ENCODE measurements at places on chromosomes 3 and 15.
A peak's percentile ranks its signal among the peaks of the same experiment; 100 is the strongest.

DNA sequence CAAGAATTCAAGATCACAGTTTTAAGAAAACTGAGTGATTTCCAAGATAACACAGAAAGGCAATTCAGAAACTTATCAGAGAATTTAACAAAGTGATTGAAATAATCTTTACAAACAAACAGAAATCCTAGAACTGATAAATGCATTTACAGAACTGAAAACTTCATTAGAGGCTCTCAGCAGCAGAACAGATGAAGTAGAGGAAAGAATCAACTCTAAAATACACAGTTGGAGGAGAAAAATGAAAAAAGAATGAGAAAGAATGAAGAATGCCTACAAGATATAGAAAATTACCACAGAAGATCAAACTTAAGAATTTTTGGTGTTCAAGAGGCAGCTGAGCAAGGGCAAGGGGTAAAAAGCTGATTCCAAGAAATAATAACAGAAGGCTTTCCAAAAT is 168.8 kb downstream of the POLR2M start:
- DNase-seq: no peak

DNA sequence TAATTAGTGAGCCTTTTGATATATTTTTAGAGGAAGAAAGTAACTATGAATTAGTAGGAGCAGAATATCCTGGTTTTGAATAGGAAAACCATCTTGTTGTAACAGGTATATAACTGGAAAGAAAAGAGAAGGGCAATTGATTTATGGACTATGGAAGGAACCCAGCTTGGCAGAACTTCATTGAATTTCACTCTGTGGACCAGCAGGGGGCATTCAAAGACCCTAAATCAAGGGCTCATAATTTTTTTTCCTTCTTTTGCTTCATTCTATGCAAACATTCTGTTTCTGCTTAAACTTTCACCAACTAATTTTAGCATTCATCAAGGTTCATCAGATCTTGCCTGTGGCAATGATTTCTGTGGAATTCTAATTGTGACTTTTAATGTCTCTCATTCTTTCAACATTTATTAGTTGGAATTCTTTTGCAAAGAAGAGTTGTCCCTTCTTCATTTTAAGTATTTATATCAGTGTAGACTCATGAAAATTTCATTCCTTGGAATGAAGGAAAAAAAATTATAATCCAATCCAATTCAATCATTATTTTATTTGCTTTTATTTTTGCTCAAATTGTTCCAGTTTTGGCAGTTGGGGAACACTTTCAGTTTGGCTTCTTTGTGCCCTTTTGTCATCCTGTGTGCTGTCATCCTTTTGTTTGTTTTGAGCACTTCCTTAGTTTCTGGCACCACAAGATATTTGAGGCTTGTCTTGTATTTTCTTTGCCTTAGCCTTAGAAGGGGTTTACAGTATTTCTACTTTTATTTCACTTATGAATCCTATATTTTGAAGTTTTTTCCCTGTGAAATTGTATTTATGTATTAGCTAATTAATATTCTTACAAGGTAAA is 30.4 kb downstream of the NXPE3 start:
- peak; percentile 66 for DNase-seq

GRCh38 chr3:124381575-124382333 is 348.5 kb upstream of the UMPS start:
- DNase-seq: peak; percentile 9

GRCh38 chr3:18420555-18420954 is 4.6 kb downstream of the SATB1 start:
- no peak for DNase-seq

- DNase-seq: no peak
These were observed 26.0 kb downstream of the RPN1 start for GRCh38 chr3:128624526-128625138.

GRCh38 chr3:72042397-72043203 is 257.7 kb upstream of the PROK2 start:
- peak; percentile 75 for DNase-seq

GRCh38 chr3:98482717-98483482 is 14.6 kb upstream of the OR5K2 start:
- no peak for DNase-seq

GRCh38 chr3:25916321-25916720 is 126.4 kb downstream of the OXSM start:
- no peak for DNase-seq

DNA sequence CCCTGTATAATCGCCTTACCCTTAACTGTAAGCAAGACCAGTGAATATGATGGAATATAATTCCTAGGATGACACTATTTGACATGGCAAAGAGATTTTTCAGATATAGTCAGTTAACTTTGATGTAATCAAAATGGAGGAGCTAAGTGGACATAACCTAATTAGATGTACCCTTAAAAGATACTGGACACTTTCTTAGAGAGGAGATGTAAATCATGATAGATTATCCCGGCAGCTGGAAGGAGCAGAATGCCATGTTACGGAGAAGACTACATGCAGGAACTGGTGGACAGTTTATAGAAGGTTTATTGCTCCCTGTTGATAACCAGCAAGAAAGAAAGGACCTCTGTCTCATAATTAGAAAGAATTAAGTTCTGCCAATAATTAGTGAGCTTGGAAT is 1142.9 kb downstream of the SI start:
- DNase-seq: no peak

DNA sequence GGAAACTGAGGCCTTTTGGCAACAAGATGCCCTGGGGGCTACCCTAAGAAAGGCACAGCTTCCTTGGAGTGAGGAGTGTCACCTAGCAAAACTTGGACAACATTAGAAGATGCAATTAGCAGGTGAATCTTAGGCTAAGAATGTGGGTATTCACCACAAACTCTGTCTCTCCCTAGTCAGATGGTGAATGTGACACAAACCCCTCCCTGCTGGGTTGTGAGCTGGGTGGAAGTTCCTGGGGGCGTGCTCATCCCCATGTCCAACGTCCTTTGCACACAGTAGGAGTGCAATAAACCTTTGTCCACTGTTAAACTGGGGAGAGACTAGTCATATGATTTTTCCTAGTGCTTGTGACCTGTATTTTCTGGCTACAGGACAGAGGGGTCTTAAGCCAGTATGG is 67.1 kb upstream of the SH3GL3 start:
- peak; percentile 53 for DNase-seq

DNA sequence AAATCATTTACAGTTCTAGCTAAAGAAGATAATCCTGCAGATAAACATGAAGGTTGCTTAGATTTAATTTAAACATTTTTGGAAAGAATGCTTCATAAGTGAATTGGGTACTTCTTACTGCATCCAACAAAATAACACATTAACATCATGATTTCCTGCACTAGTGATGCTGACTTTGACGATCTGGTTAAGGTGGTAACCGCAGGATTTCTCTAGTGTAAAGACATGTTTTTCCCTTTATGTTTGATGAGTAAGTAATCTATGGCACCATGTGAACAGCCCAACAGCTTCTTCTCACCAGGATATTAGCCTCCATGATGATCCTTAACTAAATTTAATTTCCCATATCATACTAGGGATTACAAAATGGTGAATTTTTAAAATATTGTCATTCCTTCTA is 14.1 kb downstream of the SPPL2A start:
- DNase-seq: no peak

DNA sequence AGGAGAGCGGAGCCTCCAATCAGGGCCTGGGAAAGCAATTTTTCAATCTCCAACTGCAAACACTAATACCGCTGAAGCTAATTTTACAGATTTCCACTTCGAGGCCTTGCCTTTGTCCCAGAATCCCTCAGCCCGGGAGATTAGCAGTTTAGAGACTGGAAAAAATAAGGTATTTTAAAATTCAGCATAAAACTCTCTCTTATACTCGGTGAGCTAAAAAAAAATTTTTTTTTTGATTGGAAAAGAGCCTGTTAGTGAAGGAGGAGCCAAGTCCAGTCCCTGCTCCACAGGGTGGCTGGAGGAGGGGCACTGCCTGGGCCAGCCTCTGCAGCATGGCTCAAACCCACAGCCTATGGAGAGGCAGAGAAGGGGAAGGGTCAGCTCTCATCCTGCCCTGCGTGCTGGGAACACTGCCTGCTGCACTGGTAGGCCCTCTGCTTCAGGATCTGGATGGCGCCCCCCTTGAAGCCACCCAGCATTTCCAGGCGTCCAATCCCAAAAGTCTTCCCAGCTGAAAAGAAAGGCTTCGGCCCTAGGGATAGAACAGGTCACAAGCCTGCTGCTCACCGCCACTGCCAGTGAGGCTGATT is 48.9 kb downstream of the CACNA2D2 start:
- DNase-seq: no peak

GRCh38 chr3:194879126-194879877 is 193.6 kb downstream of the FAM43A start:
- DNase-seq: no peak
